AG10803 (cell line): ENCODE measurements at places on chromosomes 5 and 9.

DNA sequence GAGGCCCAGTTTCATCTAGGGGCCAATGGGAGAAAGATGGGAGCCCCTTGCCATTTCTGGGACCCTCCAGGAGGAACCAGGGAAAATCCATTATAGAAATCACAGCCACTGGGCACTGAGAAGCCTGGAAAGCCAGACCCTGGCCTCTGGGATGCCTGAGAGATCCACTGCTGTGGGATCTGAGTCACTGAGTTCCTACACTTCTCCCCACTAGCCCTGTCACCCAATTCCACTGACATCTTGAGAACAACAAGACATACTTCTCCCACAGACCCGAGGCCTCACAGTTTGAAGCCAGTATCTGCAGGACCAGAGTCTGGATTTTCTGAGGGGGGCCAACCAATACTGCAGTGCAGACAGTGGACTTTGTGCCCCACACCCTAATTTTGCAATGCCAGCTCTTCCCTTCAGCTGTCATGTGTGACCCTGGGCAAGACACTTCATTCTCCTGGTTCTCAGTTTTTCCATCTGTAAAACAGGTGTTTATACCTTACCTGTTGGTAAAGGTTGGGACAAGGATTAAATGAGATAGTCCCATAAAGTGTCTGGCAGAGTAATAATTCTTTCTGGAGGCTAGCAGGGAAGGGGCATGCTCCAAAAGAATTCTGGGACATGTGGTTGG lies 46.5 kb downstream of the CXXC5 start:
- DNase-seq, result peak; percentile 45

DNA sequence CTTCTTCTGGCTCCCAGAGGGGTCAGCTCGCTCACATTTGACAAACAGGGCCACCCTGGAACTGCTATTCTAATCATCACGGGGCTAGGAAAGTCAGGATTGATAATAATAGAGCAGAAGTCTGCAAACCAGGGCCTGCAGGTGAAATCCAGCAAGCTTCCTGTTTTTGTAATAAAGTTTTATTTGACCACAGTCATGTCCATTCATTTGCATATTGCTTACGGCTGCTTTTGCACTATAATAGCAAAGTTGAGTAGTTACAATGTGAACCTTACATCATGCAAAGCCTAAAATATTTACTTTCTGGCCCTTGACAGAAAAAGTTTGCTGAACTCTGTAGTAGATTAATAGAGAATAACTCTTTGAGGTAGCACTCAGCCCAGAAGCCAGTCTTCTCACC lies 63.2 kb upstream of the CTXN3 start:
- DNase-seq, result no peak

- no peak for DNase-seq
Measured at GRCh38 chr9:89730715-89731114, 125.9 kb downstream of the GADD45G start.

- no peak for DNase-seq
Measured at GRCh38 chr9:22383718-22384117, 62.9 kb upstream of the DMRTA1 start.

DNA sequence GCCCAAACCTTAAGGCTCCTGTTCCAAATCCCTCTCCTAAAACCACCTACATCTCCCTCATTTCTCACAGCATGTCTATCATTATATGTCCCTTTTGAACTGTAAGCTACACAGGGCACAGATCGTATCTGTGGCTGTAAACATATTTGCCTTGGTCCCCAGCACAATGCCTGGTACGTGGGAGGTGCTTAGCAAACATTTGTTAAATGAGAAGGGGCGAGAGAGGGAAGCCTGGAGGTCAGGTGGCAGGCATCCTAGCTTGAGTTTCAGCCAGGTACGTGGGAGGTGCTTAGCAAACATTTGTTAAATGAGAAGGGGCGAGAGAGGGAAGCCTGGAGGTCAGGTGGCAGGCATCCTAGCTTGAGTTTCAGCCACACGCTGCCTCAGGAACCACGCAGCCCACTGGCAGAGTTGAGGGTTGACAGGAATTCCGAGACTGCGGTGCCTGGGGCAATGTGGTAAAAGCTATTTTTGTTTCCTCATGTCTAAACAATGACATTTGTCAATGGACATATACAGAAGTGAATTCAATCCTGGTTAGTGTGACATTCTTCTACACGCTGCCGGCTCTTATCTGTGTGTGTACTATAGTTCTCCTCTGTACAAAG lies 113.6 kb downstream of the EFNA5 start:
- DNase-seq, result peak; percentile 40

- DNase-seq, result no peak
Measured at GRCh38 chr9:123216251-123216797, 52.1 kb downstream of the STRBP start.

GRCh38 chr5:44646016-44646415 lies 162.7 kb upstream of the MRPS30 start:
- DNase-seq, result no peak

DNA sequence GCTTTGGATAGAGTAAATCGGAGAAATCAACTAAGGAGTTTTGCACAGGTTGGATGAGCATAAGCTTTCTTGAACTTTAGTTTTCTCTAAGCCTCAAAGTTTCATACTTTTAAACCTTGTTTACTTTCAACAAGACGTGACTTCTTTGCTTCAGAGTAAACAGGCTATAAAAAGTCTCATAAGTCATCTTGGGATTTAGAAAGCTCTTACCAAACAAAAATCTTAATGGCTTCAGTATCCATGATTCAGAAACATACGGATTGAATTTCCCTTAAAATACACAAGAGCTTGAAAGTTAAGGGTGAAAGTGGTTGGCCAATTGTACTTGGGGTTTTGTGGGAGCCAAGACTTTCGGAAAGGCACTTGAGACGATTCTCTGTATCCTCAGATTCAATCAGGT lies 270.9 kb upstream of the ANKH start:
- peak; percentile 24 for DNase-seq

- peak; percentile 65 for DNase-seq
Measured at GRCh38 chr9:110923601-110924000, 114.7 kb downstream of the LPAR1 start.

DNA sequence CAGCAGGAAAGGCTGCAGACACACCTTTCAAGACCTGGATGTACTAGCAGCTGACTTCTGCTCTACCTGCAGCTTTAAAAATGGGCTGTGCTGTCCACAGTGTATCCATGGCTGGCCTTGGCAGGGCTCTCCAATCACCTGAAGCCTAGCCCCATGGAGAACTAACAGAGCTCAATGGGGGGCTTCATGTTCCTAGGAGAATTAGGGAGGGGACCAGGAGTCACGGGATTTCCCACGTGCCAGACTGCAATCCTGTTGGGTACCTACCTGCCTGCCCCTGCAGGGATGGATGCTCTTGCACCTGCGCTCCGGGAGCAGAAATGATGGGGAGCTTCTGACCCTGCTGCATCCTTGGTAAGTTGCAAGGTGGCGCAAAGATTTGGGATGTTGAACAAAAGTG lies 462.1 kb downstream of the ICE1 start:
- no peak for DNase-seq

DNA sequence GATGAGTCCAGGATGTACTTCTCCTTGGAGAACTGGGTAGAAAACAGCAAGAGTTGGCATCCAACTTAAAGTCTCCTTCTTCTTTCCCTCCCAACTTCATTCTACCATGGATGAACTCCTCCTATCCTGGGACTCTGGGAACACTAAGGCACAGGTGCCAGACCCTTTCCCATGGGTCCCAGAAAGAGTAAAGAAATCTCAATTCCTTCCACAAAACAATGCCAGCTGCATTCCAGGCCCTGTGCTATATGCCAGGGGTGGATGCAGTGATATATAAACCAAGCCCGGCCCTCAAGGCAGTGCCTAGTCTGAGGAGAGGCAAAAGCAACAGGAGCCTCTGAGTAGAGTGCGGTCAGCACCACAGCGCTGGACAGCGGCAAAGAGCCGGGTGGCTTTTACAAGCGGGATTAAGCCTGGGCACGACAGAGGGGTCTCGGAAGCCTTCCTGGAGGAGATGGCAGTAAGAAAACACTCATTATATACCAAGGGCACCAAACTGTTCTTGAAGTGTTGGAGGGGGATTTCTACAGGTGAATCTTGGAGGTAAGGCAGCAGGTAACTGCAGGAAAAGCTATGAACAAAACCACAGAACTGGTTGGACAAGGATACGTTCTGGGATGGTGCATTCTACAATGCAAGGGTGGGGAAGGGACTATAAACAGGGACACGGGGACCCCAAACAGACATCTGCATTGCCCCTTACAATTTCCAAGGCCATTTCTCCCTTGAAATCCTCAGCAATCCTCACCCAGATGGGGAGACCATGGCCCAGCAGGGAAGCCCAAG lies 16.4 kb upstream of the TOR2A start:
- peak; percentile 12 for DNase-seq

DNA sequence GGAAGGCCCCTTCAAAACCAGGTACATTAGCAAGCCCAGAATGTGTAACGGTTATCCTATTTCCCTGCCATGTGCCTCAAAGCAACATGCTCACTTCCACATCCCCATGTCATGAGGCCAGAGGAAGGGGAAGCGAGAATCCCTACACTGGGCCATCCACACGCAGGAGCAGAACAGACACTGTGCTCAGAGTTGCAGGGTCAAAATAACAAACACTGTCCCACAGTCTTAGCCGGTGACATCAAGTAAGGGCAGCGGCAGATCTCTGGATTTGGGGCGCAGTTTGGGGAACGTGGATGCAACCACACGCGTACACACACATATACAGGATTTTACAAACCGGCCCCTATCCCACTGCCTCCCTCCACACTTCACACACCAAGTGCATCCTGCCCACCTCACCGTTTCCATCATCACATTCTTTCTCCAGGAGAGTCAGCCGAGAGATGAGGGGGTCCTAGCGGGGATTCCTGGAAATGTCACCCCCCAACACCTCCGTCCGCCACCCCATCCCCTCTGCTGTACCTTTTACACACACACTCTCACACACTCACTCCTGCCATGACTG lies 776 bp downstream of the APBA1 start:
- DNase-seq, result no peak

GRCh38 chr9:77839459-77840140 lies 191.5 kb upstream of the GNA14 start:
- DNase-seq, result peak; percentile 83

GRCh38 chr5:34715711-34716110 lies 59.6 kb downstream of the RAI14 start:
- DNase-seq, result peak; percentile 84

- peak; percentile 26 for DNase-seq
Measured at GRCh38 chr9:14941501-14942405, 31.5 kb upstream of the FREM1 start.

- DNase-seq, result no peak
Measured at GRCh38 chr5:111507276-111507675, 5.1 kb downstream of the STARD4 start.

DNA sequence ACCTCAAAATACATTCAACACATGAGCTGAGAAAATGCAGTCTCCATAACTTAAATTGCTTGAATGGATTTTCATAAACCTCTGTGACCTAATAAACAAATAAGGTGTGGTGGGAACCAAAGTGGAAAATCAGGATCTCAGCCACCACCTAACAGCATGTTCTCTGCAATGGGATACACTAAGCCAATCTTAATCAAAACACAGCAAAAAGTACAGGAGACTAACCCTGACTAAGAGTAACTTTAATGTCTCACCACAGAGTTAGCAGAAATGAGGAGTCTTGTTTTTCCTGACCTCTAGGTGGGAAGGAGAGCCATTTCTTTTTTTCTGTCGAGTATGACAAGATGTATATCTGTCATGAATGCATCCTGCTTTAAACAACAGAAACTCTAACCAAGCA lies 48.5 kb downstream of the PLK2 start:
- no peak for DNase-seq

- no peak for DNase-seq
Measured at GRCh38 chr9:130026583-130027340, 16.2 kb downstream of the FNBP1 start.

DNA sequence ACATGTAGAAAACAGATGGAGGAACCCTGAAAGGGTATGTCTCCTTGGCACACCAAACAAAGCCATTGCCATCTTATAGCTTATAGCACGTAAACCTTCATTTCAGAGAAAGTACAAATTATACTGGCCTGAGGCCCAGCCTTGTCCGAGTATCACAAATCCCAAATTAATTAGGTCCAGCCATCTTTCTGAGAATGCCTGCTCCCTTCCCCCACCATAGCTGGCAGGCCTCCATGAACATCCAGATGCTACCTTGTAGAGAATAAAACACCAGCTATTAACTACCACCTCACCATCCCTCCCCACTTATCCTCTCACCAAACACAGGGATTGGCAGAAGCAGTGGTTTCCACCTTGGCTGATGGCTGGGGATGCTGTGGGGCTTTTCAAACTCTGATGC lies 224.0 kb downstream of the SPOCK1 start:
- no peak for DNase-seq

GRCh38 chr5:92421942-92422341 lies 1038.8 kb upstream of the ARRDC3 start:
- no peak for DNase-seq
